ENCODE measurements at places on chromosomes 7 and 10.

- no peak for DNase-seq
Observed at GRCh38 chr10:10803278-10803677, 214.4 kb upstream of the CELF2 start.

- no peak for DNase-seq
Observed at GRCh38 chr10:77287647-77288120, 349.9 kb downstream of the KCNMA1 start.

- no peak for DNase-seq
Observed at GRCh38 chr10:27030060-27030459, 70.2 kb downstream of the ANKRD26 start.

DNA sequence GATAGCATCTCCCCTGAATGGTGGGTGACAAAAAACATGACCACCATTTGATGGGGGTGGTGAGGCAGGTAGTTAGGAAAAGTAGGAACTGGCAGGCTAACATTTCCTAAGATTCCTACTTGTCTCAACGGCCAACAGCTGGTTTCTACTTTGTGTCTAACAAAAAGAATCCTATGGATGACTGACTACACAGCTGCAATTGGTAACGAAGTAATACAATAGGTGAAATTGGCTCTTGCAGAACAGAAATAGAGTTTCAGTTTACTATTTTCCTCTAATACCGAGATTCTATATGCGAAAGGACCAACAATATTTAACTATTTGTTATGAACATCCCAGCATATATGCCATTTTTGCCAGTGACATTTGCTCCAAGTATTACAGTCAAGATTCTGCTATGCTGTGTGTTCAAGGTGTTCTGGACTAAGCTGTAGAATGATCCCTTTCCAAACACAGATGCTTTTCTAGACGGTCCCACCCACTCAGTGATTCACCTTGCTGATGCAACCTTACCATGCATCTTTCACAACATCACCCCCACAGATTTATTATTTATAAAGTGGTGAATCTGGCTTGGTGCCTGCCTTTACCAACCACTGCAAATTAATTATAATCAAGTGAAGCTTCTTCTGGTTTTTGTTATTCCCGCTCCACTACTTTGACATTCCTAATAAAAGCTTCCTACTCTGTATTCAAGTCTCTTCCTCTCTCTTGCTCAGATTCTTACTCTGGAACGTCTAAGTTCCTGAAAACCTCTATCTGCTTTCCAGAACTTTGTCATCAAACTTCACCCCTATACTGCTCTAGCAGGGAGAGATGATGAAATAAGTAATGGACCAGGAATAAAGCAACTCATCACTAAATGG, 16.8 kb downstream of the BBIP1 start:
- DNase-seq, result no peak

DNA sequence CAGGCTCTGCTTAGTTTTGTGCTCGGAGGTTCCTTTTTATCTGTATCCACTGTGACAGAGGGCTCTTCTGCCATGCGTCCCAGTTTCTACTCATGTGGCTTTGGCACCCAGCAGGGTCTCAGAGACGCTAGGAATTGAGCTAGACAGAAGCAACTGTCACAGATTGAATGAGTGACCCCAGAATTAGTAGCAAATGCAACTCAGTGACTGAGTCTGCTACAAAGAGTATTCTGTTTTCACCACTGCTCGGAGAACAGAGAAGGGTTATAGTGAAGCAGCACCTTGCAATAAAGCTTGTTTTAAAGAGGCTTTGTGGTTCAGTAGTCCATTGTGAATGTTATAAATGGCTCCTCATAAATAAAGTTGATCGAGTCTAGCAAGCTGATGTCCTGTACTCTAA, 113.2 kb downstream of the DNAH11 start:
- DNase-seq, result no peak

DNA sequence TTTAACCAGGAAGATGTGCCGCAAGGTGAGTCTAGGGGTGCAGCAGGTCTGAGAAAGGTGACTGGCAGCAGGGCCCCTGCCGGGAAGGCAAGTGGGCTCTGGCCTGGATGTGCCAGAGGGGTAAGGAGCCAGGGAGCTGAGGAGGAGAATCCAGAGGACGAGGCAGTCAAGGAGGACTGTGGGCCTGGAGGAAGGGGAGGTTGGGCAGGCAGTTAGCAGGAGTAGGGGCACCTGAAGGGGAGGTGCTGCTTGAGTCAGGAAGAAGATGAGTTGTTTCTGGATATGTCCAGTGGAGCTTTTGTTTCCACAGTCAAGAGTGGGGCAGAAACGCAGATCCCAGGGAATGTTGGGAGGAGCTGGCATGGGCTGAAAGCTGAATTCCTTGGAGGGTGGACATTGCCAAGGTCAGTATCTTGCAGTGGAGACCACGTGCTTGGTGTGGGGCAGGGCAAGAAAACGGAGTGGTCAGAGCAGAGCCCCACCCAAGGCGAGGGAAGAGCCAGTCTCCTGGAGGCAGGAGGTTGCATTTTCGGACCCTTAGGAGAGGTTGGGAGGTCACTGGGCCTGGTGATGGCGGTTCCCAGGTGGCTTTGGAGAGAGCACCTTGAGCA, 34.0 kb downstream of the MINDY4 start:
- DNase-seq, result no peak

GRCh38 chr10:60823324-60823723, 45.0 kb downstream of the CDK1 start:
- DNase-seq, result no peak

DNA sequence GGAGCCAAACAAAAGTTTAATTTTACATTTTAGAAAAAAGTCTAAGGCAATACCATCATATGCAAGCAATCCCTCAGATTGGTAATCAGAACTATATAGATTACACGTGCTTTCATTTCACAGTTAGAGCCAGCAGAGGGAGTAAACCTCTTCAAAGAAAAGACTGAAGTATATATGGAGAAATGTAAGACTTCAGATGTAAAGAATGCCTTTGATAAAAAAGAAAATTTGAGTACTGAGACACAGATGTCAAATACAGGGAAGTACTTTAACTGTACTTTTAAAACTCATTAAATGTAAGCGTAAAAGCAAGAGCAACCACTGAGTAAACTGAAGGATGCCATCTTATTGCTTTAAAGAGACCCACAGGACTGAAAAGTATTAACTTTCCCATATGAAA, 101.4 kb upstream of the FAM133B start:
- no peak for DNase-seq

DNA sequence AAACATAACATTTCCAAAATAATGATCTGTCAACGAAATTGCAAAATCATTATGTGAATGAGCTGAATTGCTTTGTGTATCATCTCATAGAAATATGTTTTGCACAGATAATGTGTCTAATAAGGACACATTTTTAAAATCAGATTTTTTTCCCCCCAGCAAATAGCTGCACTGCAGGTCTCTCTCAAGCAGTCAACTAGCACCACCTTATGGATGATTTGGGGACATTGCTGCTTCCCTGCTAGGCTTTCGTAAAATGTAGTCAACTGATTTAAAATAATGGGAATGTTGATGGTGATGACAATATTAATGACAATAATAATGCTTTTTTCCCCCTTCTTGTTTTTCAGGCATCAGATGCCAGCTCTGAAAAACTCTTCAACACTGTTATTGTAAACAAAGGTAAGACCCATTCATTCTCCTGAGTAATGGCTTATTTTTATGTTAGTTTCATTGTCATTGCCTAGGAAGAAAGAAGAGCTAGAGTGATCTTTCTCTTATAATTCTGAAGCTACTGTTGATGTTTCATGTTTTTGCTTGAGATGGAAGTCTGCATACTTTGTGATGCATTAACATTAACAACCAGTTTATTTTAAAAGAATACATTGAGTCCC, 433.6 kb upstream of the GALNT17 start:
- DNase-seq, result no peak

DNA sequence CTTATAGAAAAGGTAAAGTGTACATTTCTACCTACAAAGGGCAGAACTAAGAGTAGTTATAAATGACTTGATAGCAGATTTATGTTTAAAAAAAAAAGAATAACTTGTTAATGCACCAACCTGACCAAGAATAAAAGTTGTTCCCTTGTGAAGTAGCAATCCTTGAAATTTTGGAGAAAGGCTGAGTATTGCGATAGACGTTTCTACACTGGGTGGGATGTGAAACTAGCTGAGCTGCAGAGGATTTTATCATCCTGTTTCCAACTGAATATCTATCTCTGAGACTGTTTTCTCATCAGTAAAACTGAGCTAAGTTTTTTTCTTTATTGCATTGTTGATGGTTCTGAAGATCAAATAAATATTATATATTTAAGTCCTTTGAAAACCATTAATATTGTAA, 14.6 kb downstream of the MDFIC start:
- no peak for DNase-seq

DNA sequence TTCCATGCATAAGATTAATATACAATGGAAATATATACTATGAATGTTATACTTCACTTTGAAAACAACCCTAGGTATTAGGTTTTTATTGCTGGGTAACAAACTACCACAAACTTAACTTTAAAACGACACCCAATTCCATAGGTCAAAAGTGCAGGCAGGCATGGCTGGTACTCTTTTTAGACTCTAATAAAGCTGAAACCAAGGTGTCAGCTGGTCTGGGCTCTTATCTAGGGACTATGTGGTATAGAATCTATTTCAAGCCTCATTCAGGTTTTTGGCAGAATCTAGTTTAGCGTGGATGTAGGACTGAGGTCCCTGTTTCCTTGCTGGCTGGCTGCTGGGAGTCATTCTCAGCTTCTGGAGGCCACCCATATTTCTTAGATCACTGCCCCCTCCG, 65.0 kb upstream of the TMEM168 start:
- no peak for DNase-seq

DNA sequence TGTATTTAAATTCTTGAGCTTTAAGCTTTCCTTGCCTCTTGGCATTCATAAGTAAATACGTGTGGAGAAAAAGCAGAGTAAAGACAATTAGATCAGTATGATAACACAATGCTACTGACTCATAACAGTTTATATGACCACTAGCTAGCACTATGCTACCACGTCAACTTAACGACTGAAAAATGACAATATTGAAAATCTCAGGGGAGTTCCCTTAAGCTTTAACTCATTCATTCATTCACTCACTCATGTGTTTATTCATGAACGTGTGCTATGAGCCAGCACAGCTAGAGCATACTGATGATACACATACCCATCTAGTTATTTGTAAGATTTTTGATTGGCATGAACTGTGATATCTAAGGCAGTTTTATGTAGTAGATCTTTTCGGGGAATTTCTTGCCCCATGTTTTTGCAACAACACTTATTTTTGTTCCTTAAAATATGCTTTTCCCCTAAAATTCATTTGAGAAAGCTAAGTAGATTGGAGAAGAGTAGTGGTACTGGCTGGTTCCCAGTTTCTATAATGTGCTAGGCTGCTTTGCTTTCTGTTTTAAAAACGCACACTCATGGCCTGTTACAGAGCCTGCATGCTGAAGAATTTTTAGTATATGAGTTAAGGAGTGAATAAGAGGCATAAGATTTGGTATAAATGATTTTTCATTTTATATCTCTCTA, 57.4 kb upstream of the ACBD5 start:
- DNase-seq, result no peak

DNA sequence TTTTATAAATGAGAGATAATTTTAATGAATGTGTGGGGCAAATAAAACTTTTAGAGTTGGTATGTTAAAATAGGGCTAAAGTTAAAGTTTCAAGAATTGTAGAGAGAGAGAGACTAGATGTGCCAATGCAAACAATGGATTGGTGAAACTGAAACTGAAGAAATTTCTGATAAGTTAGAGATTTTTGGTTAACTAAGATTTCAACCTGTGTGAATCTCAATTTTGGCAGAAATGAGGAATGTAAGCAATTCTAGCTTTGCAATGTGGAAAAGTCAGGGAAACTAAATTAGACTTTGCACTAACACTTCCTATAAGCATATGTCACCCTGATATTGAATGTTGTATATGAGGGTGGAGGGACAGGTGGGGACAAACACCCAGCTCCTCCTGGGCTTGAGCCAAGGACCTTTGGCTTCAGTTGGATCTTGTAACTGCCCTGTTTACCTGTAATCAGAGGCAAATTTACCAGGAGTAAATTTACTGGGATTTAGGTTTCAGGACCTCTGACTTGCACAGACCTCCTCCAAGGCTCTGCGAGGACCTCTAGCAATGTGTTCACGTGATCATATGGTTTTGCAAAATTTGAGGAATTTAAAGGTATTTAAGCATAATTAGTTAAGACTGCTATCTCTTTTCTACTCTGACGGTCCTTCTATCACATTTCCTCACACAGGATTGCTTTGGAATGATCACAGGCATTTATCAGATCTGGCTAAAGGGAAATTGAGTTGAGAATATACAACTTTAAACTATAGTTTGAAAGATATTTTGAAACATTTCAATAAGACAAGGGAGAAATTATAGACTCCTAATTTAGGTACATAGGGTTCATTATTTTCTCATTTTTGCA, 33.1 kb upstream of the RPA3 start:
- DNase-seq, result no peak

- DNase-seq, result no peak
Observed at GRCh38 chr10:45380903-45381620, 7.0 kb downstream of the ALOX5 start.

- no peak for DNase-seq
Observed at GRCh38 chr7:140914083-140914482, 10.6 kb downstream of the BRAF start.

DNA sequence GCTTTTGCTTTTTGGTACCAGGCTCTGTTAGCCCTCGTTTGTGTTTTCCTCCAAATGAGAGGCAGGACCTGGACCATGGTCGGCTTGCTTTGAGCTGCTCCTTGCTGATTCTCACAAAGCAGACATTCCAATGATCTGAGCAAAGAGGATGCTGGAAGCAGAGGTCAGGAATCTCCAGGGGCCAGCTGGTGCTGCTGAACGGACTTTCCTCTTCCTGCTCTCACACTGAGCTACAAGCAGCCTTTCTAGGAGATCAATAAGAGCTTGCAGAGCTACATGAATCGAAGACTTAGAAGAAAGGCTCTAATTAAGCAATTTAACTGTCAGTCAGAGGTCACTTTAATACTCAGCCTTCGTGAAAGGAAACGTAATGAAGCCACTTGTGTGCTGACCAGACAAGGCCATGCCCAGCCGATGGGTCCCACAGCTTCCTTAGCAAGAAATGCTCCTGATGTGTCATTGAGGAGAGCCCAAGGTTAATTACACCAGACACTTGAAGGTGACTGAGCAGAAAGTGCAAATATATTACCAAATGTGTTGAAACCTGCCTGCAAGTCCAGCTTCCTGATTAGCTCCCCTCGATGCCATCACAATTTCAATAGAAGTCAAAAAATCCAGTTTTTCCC, 151.3 kb upstream of the RSU1 start:
- DNase-seq, result no peak

GRCh38 chr7:154480817-154481216, 428.6 kb downstream of the DPP6 start:
- no peak for DNase-seq

GRCh38 chr7:136336932-136337331, 359.8 kb upstream of the MTPN start:
- DNase-seq, result no peak

- no peak for DNase-seq
Observed at GRCh38 chr10:111956841-111957240, 226.7 kb downstream of the GPAM start.

Measured in AG04449 (cell line).